ENCODE measurements at places on chromosomes 3 and 15.
A peak's percentile ranks its signal among the peaks of the same experiment; 100 is the strongest.

DNA sequence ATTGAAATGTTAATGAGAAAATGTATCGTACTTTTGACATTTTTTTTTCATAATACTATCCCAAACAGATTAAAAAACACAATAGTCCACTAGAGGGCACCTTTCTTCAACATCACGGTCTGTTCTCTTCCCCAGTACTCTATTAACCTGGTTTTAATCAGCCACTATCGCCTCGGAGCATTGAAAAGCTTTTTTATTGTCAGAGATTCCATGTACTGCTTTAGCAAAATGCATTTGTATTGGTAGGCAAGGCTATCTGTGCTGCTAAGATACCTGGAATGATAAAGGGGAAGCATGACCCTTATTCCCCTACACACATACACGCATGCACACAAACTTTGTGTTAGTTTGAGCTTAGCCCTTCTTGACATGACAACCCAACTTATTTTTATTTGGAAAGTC, 160.1 kb upstream of the IL12A start:
- no peak for DNase-seq

DNA sequence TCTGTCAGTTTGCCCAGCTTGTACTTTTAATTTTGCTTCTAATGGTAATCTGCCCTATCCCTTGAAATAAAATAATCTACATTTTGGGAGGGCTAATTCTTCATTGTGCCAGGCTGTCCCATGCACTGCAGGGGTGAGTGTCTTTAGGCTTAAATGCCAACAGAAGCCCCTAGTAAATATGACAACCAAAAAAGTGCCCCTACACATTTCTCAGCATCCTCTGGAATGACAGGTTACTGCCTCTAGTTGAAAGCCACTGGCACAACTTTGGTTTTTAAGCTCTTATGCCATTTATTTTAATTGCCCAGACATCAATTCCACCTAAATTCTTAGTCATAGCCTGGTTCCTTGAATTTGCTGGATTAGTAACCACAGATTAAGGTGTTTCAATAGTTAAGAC, 3.4 kb downstream of the EPM2AIP1 start:
- DNase-seq = no peak

DNA sequence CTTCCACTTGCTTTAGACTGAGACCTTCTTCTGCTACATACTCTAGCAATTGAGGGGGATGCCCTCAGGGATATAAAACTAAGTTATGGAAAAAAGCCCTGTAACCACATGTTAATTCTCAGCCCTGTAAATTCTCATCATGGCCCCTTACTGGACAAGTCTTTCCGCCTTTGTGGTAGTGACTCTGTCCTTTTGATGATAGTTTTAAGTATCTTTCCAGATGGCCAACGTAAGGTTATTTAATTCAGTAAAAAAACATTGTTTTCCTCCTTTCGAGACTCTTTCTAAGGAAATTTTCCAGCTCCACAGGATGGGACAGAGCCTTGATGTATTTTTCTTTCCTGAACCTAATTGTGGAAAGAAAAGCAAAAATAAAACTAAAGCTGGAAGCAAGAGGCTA, 25.3 kb upstream of the TM4SF4 start:
- no peak for DNase-seq

- DNase-seq = no peak
These were observed 55.9 kb upstream of the FAM174B start for GRCh38 chr15:92711457-92711831.

DNA sequence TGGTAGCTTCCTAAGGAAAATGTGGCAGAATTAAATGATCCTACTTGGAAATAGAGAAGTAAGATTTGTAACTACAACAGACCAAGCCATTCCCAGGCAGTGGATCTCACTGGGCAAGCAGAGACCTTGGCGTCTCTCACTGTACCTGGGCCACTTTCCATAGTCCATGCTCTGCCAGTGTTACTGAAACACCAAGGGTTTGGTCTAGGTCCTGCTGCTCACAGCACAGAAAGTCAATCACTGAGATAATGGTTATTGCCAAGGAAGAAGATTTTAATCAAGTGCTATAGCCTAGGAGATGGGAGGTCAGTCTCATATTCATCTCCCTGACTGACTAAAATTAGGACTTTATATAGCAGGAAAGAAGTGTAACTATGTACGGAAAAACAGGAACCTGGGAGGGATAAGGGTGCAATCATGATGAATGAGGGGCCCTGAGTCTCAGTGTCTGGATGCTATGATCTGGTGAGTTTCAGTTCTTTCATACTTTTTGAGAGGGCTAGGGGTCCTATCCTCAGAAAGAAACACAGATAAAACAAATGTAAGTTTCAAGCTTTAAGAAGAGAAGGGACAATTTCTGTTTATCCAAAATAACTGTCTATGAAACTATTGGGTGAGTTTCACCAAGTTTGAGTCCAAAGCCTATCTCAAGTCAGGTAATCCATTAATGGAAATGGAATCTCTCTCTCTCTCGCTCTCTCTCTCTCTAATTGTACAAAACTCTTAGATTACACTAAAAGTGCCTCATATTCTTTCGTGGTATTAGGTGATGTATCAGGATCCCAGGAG, 20.6 kb downstream of the GPR15 start:
- DNase-seq = no peak

GRCh38 chr3:194489736-194490612, 3.2 kb upstream of the ATP13A3 start:
- DNase-seq = no peak

DNA sequence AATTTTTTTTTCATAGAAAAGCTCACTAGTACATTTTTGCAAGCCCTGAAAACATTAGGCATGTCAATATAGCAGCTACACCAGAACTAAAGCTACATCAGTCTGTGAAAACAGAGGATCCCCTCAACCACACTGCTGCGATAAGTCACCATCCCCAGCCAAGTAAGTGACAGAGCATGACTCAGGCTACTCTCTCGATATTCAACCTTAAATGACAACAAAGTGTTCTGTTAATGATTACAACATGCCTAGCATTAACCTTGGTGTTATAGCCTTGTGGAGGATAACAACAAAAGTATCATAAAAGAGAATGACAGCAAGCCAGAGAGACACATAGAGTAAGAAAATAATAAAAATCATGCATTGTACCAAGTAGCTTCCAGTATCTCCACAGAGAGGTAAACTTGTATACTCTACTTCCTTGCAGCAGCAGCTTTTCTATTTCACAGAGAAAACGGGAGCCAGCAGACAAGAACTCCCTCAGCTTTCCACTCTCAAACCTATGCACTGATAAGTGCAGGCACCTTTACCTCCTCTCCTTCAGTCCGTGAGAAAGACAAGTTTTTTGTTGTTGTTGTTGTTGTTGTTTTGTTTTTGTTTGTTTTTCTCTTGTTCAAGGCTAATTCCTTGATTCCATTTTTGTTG, 76.6 kb downstream of the GBE1 start:
- no peak for DNase-seq

GRCh38 chr3:140500473-140500872, 177.4 kb upstream of the TRIM42 start:
- DNase-seq = no peak

GRCh38 chr3:106943071-106943470, 434.2 kb upstream of the CCDC54 start:
- no peak for DNase-seq

DNA sequence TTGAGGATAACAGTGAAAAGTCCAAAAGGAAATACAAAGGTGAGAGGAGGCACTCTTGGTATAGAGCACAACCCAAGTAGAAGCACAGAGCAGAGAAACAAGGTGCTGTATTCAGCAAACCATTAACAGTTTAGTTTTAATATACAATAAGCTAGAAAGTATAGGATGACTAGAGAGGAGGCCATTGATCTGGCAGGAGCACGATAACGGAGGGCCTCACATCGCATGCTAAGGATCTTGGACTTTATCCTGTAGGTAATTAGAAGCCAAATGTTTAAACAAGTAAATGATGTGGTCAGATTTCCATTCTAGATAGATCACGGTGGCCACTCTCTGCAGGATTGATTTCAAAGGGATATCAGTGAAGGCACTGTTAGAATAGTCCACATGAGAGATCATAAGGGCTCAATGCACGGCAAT, 935.0 kb downstream of the ROBO1 start:
- no peak for DNase-seq

DNA sequence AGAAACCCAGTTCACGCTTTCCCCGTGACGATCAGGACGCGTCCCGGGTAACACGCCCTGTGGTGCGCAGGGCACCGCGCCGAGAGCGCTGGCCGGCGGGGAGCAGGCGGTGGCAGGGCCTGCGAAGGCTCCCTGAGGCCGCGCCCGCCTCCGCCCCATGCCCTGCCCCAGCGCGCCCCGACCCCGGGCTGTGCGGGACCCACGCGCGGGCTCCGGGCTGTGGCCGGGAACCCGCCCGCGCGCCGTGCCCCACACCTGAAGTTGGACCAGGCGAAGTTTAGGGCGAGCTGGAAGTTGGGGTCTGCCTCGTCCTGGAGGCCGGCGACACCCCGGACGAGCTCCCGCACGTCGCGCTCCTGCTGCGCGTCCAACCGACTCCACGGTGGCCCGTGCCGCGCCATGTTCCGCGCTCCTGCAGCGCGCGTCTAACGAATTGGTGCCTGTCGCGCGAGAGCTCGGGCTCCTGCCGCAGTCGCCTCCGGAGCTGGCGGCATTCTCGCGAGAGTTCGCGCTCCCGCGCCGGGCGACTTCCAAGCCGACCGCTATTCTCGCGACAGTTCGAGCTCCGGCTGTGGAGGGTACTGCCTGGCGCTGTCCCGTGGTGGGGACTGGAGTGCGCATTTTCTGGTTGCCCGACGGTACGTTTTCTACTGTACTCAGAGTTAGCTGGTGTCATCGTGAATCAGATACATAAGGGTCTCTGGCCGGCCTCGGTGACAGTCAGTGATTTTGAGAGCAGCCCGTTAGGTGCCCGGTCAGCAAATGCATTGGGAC, at the start of gene TUBGCP5:
Gene TUBGCP5, minus strand, starts transcription at position 427 of the 774 bp plus-strand sequence. Its CDS starts 26 bp downstream, at position 401.
- DNase-seq = peak; percentile 93

- DNase-seq = no peak
These were observed 18.9 kb upstream of the AP4E1 start for GRCh38 chr15:50889589-50889988.

GRCh38 chr3:169578381-169579024, 85.0 kb downstream of the MECOM start:
- no peak for DNase-seq

- no peak for DNase-seq
These were observed 88.9 kb upstream of the NEDD4 start for GRCh38 chr15:56082263-56082761.

GRCh38 chr3:46276497-46277099, 34.3 kb downstream of the CCR3 start:
- DNase-seq = peak; percentile 71

DNA sequence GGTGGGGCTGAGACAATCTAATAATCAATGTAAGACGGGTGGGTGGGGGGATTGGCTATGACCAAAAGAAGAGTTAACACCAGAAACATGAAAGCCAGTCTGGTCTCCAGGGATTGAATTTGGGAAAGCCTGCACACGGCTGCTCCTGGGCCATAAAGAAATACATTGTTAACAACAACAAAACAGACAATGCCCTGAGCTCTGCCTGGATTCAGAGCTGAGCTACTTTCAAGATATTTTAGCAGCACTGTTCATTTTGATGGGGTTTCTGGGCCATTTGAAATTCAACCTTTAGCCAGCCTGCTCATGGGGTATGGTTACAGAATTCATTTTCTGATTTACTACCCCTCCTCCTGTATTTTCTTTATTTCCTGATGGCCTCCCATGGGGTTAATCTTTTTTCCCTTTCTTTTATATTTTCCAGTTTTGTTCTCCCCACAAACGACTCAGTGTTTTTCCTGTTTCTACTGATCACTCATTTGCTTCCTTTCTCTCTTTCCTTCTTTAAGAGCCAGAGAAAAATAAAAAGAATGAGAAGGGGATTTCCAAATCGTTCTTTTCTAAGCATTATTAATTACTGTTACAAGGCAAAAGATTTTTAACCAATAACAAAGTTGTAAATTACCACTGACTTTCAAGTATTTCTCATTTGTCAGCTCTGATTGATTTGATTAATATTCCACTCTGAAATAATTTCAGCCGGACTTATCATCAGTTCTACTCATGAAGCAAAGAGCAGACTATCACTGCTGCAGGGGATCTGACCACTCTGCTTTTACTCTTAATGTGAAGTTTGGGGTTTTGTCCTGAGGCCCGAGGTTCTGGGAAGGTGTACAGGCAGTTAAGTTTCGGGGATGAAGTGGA, 19.6 kb downstream of the NR2F2 start:
- no peak for DNase-seq

GRCh38 chr3:194069421-194070219, 66.3 kb upstream of the HES1 start:
- no peak for DNase-seq

- DNase-seq = no peak
These were observed 5.4 kb downstream of the CYFIP1 start for GRCh38 chr15:22974745-22975144.

DNA sequence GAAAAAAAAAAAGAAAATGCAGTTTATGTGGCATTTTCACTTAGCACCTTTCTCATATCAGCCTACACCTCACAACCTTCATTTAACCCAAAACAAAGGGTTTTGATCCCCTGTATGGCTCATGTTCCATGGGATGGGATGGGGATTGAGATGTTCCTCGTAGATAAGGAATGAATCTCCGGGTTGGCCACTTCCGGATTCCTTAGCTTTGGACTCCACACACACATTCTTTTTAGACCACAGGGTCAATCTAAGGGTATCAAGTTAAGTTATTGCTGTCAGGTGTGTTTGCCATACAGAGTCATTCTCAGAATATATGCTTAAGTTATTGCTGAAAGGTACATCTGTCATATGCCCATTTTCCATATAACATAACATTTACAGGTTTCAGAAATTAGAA, 301.4 kb upstream of the TGFBR2 start:
- no peak for DNase-seq

DNA sequence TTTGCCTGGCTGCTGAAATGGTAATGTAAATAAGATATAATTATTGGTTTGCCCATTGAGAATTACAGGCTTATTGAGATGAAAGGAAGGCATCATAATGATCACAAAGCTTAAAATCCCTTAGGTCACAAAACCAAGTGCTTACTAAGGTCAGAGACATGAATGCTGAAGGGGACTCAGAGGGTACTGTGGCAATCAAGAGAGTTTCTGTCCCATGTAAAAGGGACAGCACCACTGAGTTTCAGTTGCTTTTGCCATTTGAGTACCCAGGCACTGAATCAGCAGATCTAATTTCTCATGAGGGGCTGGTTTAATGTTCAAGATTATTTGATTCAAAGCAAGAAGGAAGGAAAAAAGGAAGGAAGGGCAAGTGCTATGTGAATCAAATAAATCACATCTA, 127.0 kb downstream of the PLOD2 start:
- DNase-seq = no peak

Measured in activated CD4-positive, alpha-beta T cell treated with anti-CD3 and anti-CD28 coated beads, Interleukin-2, amount 50 U/mL, for 4 hours (primary cell).